Fibroblast of lung (primary cell): ENCODE measurements at places on chromosomes 6 and 20. TPM values are rescaled to one million over a fixed set of nuclear protein-coding genes. Genes with fewer than 3 reads are reported as not detected.
A peak's percentile ranks its signal among the peaks of the same experiment; 100 is the strongest.

DNA sequence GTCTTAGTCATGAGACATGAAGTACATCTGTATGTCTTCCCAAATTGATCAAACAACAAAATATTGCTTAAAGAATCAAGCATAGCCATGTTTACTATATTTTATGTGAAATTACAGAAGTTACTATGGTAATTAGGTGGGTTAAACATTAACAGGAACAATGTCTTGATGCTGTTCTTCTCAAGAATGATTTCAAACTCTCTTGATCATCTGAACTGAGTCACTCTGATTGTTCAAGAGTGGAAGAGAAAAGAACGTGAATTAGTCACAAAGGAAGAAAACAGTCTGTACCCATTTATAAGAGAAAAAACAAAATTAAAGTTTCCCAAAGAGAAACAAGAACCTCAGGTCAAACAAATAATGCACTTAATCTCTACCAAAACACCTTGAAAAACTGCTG lies 62.2 kb upstream of the NUP153 start:
- no peaks in the 10 kb centered on the region for H3K27me3 ChIP-seq
- peaks cover 16% of the 10 kb centered on the region for H3K36me3 ChIP-seq
- no peak overlapping the region for H3K27ac ChIP-seq

DNA sequence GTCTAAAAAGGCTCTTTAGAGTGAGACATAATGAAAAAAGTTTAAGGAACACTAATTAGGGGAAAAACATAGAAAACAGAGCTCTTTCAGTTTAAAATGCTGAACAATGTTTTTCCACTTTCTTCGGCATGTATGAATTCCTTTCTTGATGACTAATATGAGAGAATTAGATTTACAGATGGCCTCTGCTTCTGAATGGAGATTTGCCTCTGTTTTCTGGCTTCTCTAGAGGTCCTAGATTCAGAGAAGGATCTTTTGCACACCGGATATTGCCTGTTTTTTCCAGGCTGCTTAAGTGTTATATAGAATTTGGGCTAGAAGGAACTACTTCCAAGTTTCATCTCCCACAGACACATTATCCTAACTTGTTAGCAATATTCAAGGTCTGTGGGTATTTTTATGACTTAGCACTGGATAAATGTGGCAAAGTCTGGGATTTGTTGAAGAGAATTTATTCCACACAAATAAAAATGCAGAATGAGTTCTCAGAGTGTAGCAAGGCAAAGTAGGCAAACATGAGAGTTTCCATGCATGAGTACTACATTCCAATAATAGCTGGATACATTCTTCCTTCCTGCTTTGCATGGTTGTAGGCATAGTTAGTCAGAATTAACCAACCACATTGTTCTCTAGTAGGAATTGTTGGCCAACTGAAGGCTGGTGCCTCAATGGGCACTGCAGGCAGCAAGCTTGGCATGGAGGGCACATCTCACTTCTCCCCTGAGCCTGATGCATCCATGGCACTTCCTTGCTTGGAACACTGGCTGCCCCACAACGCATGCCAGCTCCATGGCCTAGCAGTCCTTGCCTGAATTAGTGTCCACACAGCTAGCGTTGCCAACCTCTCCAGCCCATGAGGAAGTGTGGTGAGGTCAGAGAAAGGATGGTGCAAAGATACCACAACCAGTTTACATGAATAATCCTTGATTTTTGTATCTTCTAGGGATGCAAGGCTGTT lies 224.2 kb downstream of the CLIC5 start:
- peaks cover 3% of the 10 kb centered on the region for H3K4me1 ChIP-seq
- H3K4me3 ChIP-seq, result no peak overlapping the region
- H3K27ac ChIP-seq, result no peak overlapping the region
- peak; percentile 89 for DNase-seq

DNA sequence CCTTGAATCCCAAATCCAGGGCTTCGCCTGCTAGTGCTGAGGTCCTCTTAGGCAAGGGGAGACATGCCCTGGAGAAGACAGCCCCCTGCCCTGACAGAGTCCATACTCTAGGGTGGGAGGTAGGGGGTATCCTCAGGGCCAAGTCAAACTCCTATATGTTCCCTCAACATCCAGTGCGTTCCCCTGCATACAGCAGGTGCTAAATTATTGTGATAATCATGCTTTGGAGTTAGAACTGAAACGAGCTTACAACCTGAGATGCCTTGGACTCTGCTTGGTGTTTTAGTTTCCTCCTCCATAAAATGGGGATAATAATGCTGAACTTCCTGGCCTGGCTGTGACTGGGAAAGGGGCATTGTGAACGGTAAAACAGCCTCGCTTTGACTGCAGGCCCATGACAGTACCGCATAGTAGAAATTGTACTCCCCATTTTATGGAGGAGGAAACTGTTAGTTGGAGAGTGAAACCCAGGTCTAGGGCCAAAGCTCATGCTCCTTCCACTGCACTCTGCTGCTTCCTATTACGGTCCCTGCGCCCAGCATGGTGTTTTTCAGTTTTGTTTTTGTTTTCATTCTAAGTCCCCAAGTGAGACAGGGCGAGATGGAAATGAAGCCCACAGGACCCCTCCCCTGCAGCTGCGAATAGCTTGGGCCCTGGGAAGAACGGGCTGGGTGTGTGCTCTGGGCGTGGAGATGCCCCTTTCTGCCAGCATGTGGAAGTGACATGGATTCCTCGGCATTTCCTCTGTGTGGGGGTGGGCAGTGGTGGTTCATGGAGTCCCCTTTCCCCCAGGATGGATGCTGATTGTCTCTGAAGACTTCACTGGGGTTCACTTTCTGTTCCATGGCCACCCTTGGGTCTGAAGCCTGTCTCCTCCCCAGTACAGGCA lies 162.5 kb downstream of the VEGFA start:
- H3K4me1 ChIP-seq, result peaks cover 7% of the 10 kb centered on the region
- no peak overlapping the region for H3K4me3 ChIP-seq
- no peak overlapping the region for H3K27ac ChIP-seq
- H3K27me3 ChIP-seq, result no peaks in the 10 kb centered on the region
- no peak for DNase-seq
- H3K36me3 ChIP-seq, result no peaks in the 10 kb centered on the region

DNA sequence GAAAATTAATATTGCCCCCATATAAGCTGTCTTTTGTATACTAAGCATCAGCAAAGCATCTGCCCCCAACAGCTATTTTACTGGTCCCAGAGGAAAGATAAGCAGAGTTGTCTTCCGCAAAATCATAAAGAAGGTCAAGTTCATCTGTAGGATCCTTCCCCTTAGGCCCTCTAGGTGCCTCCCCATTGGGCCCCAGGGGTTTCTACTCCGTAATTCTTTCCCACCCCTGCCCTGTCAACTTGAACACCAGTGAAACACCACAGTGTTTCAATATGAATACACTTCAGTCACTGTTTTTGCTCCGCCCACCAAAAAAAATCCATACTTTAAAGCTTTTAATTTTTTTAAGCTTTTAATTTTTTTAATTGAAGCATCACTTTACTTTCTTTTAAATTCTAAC lies 159.2 kb downstream of the ATXN1 start:
- no peaks in the 10 kb centered on the region for H3K27me3 ChIP-seq
- no peaks in the 10 kb centered on the region for H3K4me1 ChIP-seq
- no peak overlapping the region for H3K27ac ChIP-seq

UNC5CL gene
- 0.17 and 0.26 TPM in 2 replicates for total RNA-seq

GRCh38 chr20:61263084-61263695 lies 11.1 kb downstream of the CDH4 start:
- DNase-seq, result no peak
- no peak overlapping the region for H3K4me3 ChIP-seq
- no peaks in the 10 kb centered on the region for H3K27me3 ChIP-seq
- H3K4me1 ChIP-seq, result no peaks in the 10 kb centered on the region
- H3K36me3 ChIP-seq, result peaks cover 2% of the 10 kb centered on the region

HCK gene
- total RNA-seq, result not detected in 2 replicates

SCGN gene
- not detected in 2 replicates for total RNA-seq
